ENCODE measurements at places on chromosomes 13 and 19.
A peak's percentile ranks its signal among the peaks of the same experiment; 100 is the strongest.

DNA sequence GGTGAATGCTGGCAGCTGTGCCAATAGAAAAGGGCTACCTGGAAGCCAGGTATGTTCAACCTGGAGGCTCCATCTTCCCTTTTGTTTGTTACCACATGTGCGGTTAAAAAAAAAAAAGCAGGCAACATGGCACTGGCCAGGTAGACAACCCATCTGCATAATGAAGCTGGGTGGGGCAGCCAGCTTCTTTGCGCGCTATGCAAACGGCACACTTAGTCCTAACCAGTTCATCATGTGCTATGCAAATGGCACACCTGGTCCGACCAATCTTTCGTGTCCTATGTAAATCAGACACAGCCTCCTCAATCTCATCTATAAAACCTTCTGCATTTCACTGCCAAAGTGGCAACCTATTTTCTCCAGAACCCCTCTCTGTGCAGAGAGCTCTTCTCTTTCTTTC, 11.3 kb upstream of the IGSF23 start:
- DNase-seq, result no peak

- DNase-seq, result no peak
Measured at GRCh38 chr19:19217099-19217498, 5.3 kb downstream of the NCAN start.

GRCh38 chr13:25977671-25978070, 74.1 kb downstream of the SHISA2 start:
- DNase-seq, result no peak

DNA sequence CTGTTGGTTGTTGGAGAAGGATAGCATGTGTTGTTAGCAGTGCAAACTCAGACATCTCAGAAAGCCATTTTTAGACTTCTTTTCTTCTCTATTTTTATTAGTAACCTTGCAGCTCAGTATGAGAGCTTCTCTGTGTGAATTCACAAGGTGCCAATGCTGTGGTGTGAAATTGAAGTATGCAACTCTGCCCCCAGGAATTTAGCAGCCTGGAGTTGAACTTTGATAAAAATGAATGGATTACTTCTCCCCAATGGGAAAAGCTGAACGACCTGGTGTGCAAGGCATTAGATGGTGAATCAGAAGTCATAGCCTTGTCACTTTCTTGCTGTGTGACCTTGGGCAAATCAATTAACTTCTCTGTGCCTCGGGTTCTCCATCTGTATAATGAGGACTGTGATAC, 512.3 kb upstream of the PCDH9 start:
- no peak for DNase-seq

DNA sequence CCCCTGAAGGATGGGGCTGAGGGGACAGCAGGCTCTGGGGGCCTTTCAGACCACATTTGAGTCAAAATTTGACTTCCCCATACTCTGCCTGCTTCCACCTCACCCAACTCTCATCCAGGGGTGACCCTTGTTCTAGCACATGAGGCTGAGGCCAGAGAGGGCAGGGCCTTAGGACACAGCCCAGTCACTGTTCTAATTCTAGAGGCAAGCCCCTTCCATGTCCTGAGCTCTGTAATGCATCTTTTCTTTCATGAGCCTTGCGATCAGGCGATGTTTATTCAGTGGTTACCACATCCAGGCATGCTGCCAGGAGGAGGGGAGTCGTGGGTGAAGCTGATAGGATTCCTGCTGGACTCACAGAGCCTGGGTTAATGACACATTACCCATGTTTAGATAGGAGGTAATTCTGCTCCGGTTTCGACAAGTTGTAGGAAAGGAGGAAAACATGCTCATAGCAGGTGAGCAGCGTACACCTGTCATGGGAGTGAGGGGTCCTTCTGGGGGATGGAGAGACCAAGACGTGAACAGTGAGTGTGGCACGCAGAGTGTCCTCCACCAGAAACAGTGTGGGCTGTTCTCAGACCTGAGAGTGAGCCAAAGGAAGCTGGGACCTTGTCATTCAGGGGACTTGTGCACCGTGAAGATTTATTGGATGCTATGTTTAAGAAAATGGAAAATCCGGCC, 9.3 kb downstream of the RPS9 start:
- DNase-seq, result peak; percentile 75

GRCh38 chr19:19533841-19534240, 4.2 kb upstream of the CILP2 start:
- peak; percentile 51 for DNase-seq

- DNase-seq, result no peak
Measured at GRCh38 chr13:73433890-73434289, 375.1 kb downstream of the KLF5 start.

DNA sequence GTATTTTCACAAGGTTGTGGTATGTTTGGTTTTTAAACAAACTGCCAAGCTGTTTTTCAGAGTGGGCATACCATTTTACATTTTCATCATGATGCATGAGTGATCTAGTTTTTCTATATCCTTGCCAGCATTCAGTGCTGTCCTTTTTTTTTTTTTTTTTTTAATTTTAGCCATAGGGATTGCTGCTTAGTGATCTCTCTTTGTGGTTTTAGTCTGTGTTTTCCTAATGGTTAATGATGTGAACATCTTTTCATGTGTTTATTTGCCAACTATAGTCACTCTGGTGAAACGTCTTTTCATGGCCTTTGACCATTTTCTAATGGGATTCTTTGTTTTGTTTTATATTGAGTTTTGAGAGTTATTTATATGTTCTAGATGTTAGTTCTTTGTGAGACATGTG, 59.7 kb downstream of the SHISA2 start:
- no peak for DNase-seq

DNA sequence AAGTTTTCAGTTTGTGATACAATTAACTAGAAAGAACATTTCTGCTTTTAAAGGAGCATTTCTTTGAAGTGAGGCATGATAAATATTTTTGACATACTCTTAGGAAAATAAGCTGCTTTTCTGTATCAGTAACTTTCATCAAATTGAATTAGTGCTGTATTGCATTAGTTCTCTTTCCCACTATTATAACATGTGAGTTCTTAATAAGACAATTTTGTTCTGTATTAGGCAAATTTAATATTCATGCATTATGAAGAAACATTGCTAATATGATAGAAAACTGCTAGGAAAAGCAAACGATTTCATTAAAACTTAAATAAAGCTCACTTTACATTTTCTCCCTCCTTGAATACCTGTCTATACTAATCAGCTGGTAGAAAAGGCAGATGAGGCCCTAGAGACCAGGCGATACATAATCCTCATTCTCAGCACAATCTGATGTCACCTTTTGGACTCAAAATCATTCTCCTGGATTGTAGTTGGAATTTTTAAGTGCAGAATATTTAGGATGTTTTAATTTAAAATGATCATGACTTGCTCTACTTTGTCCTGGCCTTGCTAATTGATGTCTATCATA, 1636.8 kb downstream of the PCDH9 start:
- no peak for DNase-seq

GRCh38 chr13:61696676-61697075, 281.0 kb upstream of the PCDH20 start:
- DNase-seq, result no peak

DNA sequence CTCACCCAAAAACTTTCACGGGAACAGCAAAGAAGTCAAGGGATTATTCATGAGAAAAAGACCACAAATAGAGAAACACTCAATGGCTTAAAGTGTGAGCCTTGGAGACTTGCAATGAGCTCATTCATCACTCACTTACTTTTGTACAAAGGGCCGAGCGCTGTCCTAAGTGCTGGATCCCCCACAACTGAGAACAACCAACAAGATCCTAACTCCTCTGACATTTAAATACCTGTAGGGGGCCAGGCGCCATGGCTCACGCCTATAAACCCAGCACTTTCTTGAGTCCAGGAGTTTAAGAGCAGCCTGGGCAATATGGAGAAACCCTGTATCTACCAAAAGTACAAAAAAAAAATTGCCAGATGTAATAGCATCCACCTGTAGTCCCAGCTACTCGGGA, 29.4 kb upstream of the ZNF507 start:
- DNase-seq, result no peak

DNA sequence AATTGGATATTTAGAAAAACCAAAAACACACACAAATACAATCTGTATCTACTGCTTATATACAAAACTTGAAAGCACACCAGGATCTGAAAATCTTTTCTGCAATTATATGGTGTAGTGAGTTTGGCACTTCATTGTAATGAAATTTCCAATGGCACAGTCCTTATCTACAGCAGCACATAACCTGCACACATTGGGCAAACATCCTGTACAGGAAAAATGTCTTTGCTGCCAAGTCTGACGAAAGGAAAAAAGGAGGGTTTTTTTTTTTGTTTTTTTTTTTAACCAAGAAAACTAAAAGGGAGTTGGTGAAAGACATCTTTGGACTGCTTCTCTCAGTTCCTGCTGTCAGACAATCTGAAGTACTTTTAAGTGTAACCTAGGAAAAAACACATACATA, 107.8 kb downstream of the FOXO1 start:
- no peak for DNase-seq

GRCh38 chr19:38949580-38950367, 19.0 kb downstream of the MRPS12 start:
- DNase-seq, result peak; percentile 89

GRCh38 chr13:76823969-76824368, 62.2 kb downstream of the KCTD12 start:
- DNase-seq, result no peak

- no peak for DNase-seq
Measured at GRCh38 chr19:53881482-53882390, at the start of gene PRKCG. TSS of gene PRKCG (plus strand) at chr19:53882197. CDS start at chr19:53882495, 298 bp downstream.

DNA sequence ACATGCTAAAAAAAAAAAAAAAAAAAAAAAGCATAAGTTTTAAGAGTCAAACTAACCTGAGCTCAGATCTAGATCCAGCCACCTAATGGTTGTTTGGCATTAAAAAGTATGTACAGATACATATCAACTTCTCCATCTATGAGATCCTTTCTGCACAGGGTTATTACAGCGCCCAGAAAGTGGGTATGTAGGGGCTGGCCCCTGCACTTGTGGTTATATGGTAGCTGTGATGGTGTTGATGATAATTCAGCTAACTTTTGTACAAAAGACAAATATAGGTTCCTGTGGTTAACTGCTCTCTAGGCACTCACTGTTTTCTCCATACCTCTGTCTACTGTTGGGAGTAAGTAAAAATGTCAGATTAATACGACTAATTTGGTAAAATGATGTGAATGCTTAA, 81.7 kb downstream of the TNFRSF19 start:
- DNase-seq, result no peak

GRCh38 chr19:4473011-4473762, 1.1 kb downstream of the HDGFL2 start:
- DNase-seq, result no peak

DNA sequence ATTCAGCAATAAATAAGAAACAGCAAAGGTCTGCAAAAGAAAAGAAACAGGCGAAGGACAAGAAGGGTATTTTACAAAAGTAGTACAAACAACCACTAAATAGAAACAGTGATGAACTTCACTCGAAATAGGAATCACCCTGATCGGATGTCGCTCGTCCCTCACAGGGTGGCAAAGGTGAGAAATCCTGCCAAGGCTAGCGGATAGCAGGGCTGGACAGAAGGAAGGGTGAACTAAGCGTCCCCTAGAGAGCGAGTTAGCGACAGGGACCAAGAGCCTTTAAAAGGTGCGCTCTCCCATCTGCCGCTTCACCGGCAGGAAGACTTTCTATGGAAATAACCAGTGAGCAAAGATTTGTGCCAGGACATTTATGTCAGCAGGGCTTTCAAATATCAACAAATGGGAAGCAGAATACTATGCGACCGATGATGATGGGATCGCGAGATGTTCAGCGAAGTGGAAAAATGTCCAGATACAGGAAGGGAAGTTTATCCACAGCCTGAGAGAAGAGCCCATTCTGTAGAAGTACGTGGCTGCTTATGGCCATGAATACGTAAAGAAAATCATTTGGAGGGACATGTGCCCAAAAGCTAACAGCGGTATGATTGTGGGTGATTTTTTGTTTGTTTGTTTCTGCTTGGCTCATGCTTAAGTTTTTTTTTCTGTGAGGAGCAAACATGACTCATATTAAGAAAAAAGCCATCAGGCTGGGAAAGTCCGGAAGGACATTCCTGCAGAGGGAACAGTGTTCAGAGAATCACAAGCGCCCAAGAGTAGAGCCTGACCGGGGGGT, 18.9 kb downstream of the ELAVL1 start:
- DNase-seq, result no peak

DNA sequence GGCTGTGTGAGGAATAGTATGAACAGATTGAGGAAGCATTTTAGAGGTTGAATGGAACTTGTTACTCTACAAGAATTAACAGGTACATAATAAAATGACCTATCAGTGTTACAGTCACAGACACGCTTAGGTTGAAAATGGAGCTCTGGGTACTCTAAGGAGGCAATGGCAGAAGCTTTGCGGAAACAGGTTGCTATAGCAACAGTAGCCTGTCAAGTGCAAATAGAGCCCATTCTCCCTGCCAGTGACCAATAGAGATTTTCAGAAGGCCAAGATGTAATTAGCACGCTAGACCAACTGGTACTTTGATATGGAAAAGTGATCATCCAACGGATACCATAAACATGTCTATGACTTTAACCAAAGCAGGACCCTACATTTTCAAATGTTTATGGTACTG, 148.5 kb upstream of the FREM2 start:
- no peak for DNase-seq

- no peak for DNase-seq
Measured at GRCh38 chr13:40799508-40799907, 10.1 kb downstream of the SLC25A15 start.

DNA sequence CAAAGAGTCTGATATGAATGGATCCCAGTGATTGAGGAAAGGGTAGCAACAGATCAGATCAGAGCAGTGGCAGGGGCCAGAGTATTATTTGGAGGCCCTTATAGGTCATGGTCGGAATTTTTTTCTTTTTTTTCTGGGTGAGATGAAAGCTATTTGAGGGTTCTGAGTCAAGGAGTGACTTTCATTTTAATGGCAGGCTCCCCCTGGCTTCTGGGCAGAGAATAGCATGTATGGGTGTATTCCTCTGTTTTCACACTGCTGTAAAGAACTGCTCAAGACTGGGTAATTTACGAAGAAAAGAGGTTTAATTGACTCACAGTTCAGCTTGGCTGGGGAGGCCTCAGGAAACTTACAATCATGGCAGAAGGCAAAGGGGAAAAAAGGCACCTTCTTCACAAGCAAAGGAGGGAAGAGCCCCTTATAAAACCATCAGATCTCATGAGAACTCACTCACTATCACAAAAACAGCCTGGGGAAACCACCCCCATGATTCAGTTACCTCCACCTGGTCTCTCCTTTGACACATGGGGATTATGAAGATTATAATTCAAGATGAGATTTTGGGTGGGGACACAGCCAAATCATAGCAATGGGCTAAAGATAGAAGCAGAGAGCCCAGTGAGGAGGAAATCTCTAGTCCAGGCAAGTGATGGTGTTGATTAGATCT, 3.0 kb upstream of the SLC6A16 start:
- DNase-seq, result no peak

- DNase-seq, result no peak
Measured at GRCh38 chr13:91719033-91719432, 320.6 kb downstream of the GPC5 start.

All from right forelimb (tissue), 1 donor.